Activated T-cell treated with anti-CD3 and anti-CD28 coated beads for 48 hours (primary cell): ENCODE measurements at places on chromosomes 1 and 21.

DNA sequence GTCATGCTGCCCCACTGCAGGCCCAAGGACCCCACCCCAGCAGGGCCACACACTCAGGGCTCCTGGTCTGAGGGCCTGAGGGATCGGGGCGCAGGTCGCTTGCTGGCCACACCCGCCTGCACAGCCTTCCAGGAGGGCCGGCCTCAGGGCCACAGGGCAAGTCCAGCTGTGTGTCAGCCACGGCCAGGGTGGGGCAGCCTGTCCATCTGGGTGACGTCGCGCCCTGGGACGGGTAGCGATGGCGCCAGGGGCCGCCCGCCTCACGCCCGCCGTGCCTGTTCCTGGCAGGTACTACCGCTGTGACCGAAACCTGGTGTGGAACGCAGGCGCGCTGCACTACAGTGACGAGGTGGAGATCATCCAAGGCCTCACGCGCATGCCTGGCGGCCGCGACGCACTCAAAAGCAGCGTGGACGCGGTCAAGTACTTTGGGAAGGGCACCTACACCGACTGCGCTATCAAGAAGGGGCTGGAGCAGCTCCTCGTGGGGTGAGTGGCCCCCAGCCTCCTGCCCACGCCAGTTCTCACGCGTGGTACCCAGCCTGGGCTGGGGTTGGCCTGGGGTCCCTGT lies 2.5 kb downstream of the COL6A1 start:
- DNase-seq, result no peak

GRCh38 chr1:44238660-44239059 lies 25.4 kb downstream of the DMAP1 start:
- DNase-seq, result no peak

- DNase-seq, result no peak
Observed at GRCh38 chr21:26490771-26491170, 82.3 kb downstream of the CYYR1 start.

- DNase-seq, result no peak
Observed at GRCh38 chr1:151501474-151501873, 9.7 kb upstream of the CGN start.

- no peak for DNase-seq
Observed at GRCh38 chr1:3722846-3723245, 29.4 kb upstream of the CCDC27 start.
